ENCODE measurements at places on chromosomes 7 and 10.

GRCh38 chr7:42946627-42946950, 14.4 kb downstream of the MRPL32 start:
- DNase-seq = no peak

DNA sequence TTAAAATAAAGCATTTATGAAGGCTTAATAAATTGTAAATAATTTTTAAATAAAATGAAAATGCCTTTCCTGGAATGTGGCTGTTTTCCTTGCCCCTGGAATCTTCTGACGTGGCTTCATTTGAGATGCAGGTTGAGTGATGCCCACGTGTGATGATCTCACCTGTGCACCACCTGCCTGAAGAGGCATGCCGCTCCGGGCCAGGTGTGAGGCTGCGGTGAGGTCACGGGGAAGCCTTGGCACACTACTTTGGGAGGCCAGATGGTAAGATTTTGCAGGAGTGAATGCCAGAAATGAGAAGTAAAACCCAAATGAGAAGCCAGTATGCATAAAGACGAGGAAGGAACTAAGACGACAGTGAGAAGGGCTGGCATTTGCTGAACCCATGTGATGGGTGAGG, 36.2 kb downstream of the GOT1 start:
- no peak for DNase-seq

GRCh38 chr10:85986777-85987176, 379.8 kb downstream of the GRID1 start:
- no peak for DNase-seq

- no peak for DNase-seq
Measured at GRCh38 chr10:70162892-70163201, 7.5 kb downstream of the SAR1A start.

- DNase-seq = no peak
Measured at GRCh38 chr7:135932131-135932530, 45.0 kb downstream of the MTPN start.

DNA sequence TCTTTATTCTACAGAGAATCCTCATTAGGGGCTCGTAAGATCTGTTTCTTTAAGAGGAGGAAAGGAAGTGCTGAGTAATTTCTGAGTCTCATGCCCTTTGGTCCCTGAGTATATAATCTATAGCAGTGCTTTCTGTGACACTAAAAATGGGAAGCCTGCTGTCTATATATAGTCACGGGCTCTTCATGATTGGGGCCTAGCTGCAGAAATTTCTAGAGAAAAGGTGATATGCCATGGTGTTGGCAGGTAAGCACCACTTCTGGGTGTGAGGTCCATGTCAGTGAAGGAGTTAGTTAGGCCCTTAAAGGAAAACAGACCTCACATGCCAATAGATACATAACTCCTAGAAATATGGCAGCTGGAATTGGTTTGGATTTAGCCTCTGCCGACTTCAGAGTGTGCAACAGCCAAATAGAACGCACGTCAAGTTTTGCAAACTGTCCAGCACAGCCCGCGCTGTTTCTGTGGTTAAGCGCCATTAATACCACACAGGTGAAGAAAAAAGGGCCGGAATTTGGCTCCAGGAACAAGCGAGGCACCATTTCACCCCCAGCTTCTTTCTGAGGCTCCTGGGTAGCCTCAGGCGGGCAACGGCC, 123.2 kb downstream of the TACC2 start:
- no peak for DNase-seq

GRCh38 chr7:53110425-53110824, 75.0 kb downstream of the POM121L12 start:
- no peak for DNase-seq

- no peak for DNase-seq
Measured at GRCh38 chr7:103919272-103919868, 70.1 kb downstream of the RELN start.

GRCh38 chr7:151679881-151680612, 160.4 kb upstream of the RHEB start:
- no peak for DNase-seq

- no peak for DNase-seq
Measured at GRCh38 chr7:8597565-8597964, 164.2 kb downstream of the NXPH1 start.

- DNase-seq = no peak
Measured at GRCh38 chr7:94239661-94240234, 154.9 kb upstream of the COL1A2 start.

GRCh38 chr10:71371750-71372166, 25.0 kb upstream of the CDH23 start:
- DNase-seq = no peak

GRCh38 chr7:102253973-102254370, 32.7 kb upstream of the SH2B2 start:
- no peak for DNase-seq

DNA sequence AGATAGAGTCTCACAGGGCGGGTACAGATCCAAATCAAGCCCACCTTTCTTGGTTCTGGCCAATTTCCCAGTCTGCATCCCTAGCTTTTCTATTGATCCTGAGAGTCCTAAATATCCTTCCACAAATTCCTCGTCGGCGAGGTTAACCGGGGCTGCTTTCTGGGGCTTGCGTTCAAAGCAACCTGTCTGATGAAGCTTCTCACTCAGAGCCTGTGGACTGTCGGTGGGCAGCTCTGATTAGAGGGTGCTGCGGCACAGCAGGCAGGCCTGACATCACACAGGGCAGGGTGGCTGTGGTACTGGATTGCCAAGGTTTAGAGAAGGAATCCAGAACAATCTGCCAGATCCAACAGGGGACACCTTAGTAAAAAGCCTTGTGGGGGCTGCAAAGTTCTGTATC, 338.0 kb upstream of the ZMIZ1 start:
- no peak for DNase-seq

DNA sequence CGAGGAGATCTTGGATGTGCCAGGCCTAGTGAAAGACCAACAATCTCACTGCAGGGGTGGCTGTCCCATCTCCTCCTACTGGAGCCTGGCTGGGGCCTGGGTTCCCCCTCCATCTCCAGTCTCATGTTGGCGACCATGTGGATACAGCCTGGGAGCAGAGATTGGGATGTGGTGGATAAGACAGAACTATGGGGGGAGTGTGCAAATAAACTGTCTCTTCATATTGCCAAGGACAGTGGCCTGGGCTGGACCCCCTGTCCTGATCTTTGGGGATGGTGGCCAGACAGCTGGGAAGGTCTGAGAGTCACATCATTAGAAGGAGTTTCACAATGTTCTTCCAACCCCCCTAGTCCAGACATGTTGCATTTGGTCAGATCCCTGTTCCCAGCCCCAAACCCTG, 5.8 kb upstream of the MINDY4 start:
- DNase-seq = no peak

- DNase-seq = no peak
Measured at GRCh38 chr7:143316492-143316891, 581 bp downstream of the CLCN1 start.

DNA sequence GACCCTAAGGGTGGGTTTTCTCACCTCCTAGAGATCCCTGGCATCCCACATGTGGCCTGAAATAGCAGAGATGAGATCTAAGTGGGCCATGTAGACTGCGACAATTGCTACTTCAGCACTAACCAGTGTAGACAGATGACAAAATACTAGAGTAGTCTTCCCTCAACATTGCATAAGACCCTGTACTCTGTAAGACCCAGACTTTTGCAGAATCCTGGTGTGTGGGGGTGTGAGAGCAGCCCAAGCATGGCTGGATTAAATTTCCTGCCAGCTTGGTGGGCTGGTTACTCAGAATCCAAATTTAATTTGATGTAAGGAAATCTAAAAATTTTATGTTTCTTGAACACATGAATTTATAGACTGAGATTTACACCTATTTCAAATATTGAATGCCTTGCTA, 88.3 kb downstream of the ZNF365 start:
- no peak for DNase-seq

GRCh38 chr7:143490717-143491306, 13.1 kb downstream of the TAS2R41 start:
- DNase-seq = no peak

- no peak for DNase-seq
Measured at GRCh38 chr7:33624215-33624614, 281.1 kb upstream of the BMPER start.

- DNase-seq = no peak
Measured at GRCh38 chr10:70432561-70433263, 8.8 kb downstream of the NODAL start.

GRCh38 chr10:122188706-122189105, 82.4 kb upstream of the BTBD16 start:
- no peak for DNase-seq

DNA sequence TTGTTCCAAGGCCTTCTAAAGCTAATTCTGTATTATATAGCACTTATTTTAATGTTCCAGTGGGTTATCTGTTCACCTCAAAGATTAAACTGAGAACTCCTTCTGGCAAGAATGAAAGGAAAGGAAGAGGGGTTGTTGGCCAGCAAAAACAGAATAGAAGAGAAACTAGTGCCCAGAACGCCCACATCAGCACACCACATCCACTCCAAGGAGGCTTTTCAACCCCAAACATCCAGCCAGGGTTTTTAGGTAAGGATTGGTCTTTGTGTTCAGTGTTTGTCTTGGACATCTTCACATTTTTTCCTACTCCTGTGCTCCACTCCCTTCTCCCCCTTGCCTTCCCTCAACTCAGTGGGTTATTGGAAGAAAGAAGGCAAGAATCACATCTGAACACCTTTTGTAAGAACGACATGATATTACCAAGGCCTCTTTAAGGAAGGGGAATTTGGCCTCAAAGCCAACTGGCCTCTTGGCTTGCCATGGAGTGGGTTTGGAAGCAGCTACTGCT, 55.8 kb downstream of the BICC1 start:
- DNase-seq = no peak

DNA sequence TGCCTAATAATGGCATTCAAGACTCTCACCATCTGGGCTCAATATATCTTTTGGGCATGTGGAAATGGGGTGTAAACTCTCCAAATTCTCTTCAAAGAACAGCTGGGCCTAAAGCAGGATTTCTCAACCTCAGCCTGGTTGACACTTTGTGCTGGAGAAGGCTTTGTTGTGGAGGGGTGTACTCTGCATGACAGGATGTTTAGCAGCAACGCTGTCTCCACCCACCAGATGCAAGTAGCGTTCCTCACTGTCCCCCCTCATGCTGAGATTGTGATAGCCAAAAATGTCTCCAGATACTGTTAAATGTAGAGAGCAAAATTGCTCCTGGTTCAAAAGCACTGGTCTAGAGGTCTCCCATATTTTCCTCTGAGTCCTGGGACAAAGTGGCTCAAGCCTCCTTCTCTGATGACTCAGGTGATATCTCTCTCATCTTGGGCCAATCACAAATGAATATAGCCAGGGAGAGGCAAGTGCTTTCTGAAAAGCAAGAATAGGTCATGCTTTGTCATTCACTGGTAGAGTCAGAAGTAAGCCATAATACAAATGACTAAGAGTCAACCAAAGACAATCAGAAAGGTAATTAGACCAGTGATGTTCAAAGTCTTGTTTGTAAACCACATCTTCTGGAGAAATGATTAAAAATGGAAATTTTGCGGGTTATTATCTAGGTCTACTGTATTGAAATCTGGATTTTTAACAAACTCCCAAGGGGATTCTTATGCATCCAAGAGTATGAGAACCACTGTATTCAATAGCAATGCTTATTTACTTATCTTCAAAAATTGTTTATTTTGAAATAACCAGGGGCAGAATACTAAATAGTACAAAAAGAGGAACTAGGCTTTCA, 330.8 kb downstream of the PTEN start:
- peak; percentile 24 for DNase-seq

- no peak for DNase-seq
Measured at GRCh38 chr7:114081606-114082425, 163.0 kb upstream of the PPP1R3A start.

DNA sequence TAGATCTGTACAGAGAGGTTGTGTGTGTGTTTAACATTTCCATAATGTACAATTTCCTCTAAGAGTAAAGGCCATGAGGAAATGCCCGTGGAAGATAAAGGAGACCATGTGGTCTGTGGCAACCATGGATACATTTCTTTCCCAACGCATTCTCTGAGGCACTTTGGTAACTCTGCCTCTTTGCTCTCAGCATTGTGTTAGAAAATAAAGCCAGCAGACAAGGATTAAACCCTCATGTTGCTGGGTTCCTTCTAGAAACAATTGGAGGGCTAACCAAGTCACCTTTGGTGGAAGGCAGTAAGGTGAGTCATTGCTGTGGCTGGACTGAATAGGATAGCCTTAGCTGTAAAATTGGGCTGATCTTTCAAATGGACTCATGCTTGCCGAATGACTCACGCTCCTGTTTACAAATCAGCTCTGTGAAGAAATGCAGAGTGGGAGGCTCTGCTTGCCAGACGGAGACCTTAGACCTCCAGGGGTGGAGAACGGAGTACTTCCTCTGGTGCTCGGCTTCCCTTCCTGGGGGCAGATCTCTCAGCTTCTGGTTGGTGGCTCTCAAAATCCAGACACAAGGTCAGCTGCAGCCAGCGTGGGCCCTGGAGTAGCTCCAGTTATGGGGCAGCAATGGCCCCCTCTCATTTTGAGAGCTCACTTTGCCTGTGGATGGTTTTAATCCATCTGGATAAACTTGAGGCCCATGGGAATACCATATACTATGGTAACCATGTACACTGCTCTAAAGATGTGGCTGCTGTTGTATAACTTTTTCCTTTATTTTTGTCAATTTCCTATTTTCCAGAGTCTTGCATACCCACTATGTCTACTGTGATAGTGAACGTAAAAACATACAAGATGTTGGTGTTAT, 137.3 kb downstream of the TCF7L2 start:
- DNase-seq = peak; percentile 86

DNA sequence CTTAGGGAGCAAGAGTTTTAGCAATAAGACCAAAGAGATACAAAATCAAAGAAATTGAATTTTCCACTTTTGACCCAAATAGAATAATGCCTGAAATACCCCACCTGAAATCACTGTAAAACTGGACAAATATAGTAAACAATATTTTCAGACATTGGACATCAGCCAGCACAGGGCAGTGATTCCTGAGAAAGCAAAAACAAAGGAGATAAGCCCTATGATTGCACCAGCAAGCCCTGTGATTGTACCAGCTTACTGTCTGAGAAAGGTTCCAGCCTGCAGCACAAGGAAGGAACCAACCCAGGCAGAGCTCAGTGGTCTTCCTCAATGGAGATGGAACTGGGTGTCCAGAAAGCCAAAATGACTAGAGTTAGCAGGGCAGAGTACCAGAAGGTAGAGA, 10.3 kb downstream of the TMEM106B start:
- no peak for DNase-seq

GRCh38 chr7:149844445-149844844, 6.3 kb downstream of the ZNF862 start:
- no peak for DNase-seq

DNA sequence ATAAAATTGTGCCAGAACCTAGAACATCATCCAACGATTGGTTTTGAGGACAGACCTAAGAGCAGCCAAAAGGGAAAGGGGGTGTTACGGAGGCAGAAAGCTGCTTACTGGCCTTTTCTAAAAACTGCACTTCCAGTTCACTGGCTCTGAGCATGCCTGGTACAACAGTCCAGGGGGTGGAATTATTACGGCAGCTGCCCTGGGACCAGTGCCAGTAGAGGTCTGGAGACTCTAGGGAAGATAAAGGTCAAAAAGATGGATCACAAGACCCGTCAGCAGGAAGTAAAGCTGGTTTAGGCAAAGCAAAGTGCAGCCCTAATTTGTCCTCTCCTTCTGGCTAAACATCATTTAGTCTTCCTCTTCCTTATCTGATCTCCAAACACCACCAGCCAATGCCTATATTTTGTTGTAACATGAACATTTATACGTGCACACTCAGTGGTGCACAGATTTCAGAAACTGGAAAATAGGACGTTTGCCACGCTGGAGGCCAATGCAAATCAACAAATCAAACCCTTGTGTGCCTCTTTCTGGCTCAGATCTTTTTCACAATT, 216.4 kb upstream of the DPP6 start:
- DNase-seq = peak; percentile 45

- no peak for DNase-seq
Measured at GRCh38 chr7:37438906-37439652, 9.6 kb downstream of the ELMO1 start.

- DNase-seq = no peak
Measured at GRCh38 chr7:36217961-36218284, 64.9 kb downstream of the EEPD1 start.
